ENCODE measurements at places on chromosomes 12 and 14.

- no peaks in the 10 kb centered on the region for H3K36me3 ChIP-seq
- H3K27ac ChIP-seq = no peak overlapping the region
- no peak for DNase-seq
- H3K4me1 ChIP-seq = no peaks in the 10 kb centered on the region
- H3K4me3 ChIP-seq = no peak overlapping the region
Observed at GRCh38 chr12:78555802-78556201, 308.8 kb upstream of the SYT1 start.

DNA sequence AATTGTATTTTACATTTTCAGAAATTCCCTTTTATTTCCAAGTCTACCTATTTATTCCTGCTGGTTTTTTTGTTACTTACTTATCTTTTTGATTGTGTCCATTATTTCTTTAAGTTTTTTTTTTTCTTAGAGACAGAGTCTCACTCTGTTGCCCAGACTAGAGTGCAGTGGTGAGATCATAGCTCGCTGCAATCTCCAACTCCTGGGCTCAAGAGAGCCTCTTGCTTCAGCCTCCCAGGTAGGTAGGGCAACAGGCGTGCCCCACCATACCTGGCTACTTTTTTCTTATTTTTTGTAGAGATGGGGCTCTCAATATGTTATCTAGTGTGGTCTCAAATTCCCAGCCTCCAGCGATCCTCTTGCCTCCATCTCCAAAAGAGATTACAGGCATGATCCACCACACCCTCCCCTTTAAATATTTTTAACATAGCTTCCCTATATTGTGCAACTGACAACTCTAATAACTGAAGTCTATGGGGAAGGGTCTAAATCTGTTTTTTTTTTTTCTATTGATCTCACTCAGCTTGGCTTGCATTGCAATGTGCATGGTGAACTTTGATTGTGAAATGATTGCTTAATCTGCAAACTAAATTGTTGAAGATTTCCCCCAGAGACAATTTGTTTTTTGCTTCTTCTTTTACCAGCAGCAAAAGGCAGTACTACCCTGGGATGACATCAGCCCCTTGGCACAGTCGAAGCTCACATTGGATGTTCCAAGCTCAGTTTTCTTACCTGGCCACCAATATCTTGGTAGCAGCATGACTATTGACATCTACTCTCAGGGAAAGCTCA lies 25.7 kb upstream of the COCH start:
- no peaks in the 10 kb centered on the region for H3K36me3 ChIP-seq
- no peak overlapping the region for H3K27ac ChIP-seq
- H3K27me3 ChIP-seq = peaks cover 7% of the 10 kb centered on the region
- no peak for DNase-seq

DNA sequence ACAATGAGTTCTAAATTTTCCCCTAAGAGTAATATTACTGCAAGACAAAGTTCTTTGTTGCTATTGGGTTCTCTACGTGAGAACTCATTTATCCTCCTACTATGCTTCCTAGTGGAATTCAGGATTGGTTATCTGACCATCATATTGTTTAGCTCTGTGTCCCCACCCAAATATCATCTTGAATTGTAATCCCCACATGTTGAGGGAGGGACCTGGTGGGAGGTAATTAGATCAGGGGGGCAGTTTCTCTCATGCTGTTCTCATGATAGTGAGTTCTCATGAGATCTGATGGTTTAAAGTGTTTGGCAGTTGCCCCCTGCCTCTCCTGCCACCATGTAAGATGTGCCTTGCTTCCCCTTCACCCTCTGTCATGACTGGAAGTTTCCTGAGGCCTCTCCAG lies 36.6 kb downstream of the GLIPR1L2 start:
- no peak overlapping the region for H3K4me3 ChIP-seq
- H3K27ac ChIP-seq = no peak overlapping the region
- peaks cover 4% of the 10 kb centered on the region for H3K27me3 ChIP-seq
- H3K36me3 ChIP-seq = peaks cover 9% of the 10 kb centered on the region
- no peak for DNase-seq

GRCh38 chr12:121577443-121578180 lies 3.2 kb downstream of the KDM2B start:
- H3K27me3 ChIP-seq = no peaks in the 10 kb centered on the region
- peak overlapping the region; percentile 39 for H3K4me3 ChIP-seq
- DNase-seq = no peak
- H3K27ac ChIP-seq = peak overlapping the region; percentile 24
- H3K36me3 ChIP-seq = peaks cover 4% of the 10 kb centered on the region

GRCh38 chr14:94138251-94138650 lies 8.8 kb upstream of the IFI27L2 start:
- peaks cover 7% of the 10 kb centered on the region for H3K27me3 ChIP-seq

DNA sequence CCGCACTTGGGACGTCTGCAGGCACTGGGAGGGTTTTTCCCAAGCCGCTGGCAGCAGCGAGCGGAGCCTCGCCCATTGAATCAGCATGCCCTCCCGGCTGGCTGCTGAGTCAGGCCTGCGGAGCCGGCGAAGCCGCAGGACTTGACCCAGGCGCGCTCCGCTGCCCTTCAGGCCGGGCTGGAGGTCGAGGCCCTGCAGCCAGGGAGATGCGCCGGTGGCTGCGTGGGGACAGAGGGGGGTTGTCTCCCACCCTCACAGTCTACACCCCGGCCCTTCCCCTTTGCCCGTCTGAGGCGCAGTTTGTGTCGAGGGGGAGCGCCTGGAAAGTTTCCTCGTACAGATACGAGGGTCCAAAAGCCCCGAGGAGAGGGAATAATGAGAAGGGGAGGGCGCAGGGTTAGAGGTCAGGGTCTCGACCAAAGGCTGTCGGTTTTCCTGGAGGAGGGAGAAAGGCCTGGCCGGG lies 759 bp upstream of the KLC1 start:
- peak; percentile 40 for DNase-seq
- H3K27me3 ChIP-seq = no peaks in the 10 kb centered on the region
- H3K4me1 ChIP-seq = peaks cover 27% of the 10 kb centered on the region
- peak overlapping the region; percentile 95 for H3K27ac ChIP-seq

DNA sequence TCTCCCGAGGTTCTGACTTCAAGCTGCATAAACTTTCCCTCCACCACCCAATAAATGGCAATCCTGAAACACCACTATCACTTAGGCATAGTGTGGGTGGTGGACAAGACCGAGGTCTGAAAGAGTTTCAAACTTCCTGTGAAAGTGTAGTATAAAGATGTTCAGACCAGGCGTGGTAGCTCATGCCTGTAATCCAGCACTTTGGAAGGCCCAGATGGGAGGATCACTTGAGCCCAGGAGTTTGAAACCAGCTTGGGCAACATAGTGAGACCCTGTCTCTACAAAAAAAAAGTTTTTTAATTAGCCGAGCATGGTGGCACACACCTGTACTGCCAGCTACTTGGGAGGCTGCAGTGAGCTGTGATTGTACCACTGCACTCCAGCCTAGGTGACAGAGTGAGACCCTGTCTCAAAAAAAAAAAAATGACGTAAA lies 61.9 kb downstream of the CCDC92 start:
- H3K27me3 ChIP-seq = no peaks in the 10 kb centered on the region
- H3K36me3 ChIP-seq = no peaks in the 10 kb centered on the region
- no peaks in the 10 kb centered on the region for H3K4me1 ChIP-seq
- peak overlapping the region; percentile 39 for H3K27ac ChIP-seq

DNA sequence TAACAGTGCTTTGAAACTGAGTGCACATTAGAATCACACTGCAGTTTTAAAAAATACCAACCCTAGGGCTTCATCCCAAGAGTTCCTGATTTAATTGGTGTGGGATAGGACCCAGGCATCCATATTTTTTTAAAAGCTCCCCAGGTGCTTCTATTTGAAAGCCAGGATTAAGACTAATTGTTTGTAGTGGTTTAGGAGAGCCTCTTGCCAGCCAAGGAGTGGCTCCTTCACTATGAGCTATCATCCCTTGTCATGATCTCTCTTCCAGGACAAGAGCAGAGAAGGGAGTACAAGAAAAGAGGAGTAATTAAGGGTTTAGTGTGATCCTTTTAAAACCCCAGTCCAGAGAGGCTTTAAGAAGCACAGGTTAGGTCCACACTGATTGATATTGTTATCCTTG lies 178.0 kb downstream of the CAND1 start:
- peaks cover 27% of the 10 kb centered on the region for H3K4me1 ChIP-seq
- no peak for DNase-seq
- H3K4me3 ChIP-seq = no peak overlapping the region
- no peaks in the 10 kb centered on the region for H3K36me3 ChIP-seq
- no peak overlapping the region for H3K27ac ChIP-seq

- no peaks in the 10 kb centered on the region for H3K4me1 ChIP-seq
- no peak overlapping the region for H3K27ac ChIP-seq
- H3K4me3 ChIP-seq = no peak overlapping the region
- no peaks in the 10 kb centered on the region for H3K27me3 ChIP-seq
- H3K36me3 ChIP-seq = no peaks in the 10 kb centered on the region
- no peak for DNase-seq
Observed at GRCh38 chr12:85575120-85576096, 260.8 kb downstream of the RASSF9 start.

DNA sequence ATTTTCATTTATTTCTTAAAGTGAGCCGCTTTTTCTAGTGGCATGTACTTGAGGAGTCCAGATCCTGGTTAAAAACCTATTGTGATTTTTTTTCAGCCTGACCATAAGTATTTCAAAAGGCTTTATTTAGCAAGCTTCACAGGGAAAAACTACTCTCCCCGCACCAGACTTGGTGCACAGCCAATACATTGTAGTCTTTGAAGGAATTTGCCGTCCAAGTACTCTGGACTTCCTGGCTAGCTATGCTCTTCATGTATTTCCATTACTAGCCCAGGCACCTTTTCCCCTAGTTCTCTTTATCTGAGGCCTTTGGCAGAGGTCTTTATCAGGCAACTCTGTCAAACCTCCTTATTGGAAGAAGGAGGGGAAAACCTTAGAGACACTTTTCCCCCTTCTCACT lies 234.7 kb downstream of the CCDC91 start:
- DNase-seq = no peak
- H3K4me3 ChIP-seq = no peak overlapping the region
- H3K4me1 ChIP-seq = peaks cover 2% of the 10 kb centered on the region
- peaks cover 15% of the 10 kb centered on the region for H3K36me3 ChIP-seq
- H3K27ac ChIP-seq = no peak overlapping the region
